Aorta (tissue), 5 donors: ENCODE measurements at places on chromosomes 1 and 21. TPM values are rescaled to one million over a fixed set of nuclear protein-coding genes. Genes with fewer than 3 reads are reported as not detected.

Gene SLFNL1
- total RNA-seq = 0.69 TPM

- peak; percentile 93 for DNase-seq
Measured at GRCh38 chr1:228902781-228903433, 167.6 kb downstream of the RHOU start.

DNA sequence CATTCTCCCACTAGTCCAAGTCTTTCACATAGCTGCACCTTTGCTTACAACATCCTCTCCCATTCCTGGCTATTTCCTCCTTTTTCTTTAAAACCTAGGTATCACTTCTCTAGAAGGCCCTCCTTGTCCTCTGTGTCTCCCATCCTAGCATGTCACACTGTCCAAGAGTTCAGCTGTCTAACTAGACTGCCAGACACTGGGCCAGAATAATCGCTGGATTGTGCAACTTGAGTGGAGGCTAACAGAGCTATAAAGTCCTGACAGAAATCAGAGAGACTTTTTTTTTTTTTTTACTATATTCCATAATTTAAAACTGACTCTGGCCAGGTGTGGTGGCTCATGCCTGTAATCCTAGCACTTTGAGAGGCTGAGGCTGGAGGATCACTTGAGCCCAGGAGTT is 4.2 kb upstream of the ANGPTL7 start:
- DNase-seq = no peak

GRCh38 chr1:65694126-65694525 is 98.6 kb upstream of the PDE4B start:
- no peak for DNase-seq

Gene FMO4
- total RNA-seq = 12.3 TPM

Gene HSPB7
- total RNA-seq = 313 TPM

DNA sequence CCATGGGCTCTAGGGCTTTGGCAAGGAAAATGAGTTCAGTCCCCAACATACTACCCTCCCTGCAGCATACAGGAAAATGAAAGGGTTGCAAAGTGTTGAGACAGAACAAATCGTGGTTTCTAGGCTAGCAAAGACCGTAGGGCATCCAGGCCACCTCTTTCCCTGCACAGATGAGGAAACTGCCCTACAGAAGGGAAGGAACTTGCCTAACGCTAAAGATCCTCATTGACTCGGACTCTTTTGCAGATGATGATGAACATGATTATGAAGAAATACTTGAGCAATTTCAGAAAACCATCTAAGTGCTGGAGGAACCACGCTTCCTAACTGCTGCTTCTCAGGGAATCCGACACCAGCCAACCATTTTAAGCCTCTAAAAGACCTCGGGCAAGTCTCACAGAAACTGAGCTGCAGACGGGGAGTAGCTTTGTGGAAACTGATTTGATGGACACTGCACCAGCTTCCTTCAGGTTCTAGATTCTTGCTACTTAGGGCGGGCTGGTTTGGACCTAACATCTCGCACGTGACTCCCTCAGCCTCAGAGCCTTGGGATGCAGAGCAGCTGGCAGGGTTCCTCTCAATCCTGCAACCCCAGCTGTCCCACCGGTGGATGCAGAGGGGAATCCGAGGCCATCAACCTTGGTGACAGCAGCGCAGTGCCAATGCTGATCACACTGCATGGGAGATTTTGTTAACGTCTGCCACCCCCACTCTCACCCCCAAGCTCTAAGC is 13.4 kb downstream of the THEMIS2 start:
- DNase-seq = no peak

DNA sequence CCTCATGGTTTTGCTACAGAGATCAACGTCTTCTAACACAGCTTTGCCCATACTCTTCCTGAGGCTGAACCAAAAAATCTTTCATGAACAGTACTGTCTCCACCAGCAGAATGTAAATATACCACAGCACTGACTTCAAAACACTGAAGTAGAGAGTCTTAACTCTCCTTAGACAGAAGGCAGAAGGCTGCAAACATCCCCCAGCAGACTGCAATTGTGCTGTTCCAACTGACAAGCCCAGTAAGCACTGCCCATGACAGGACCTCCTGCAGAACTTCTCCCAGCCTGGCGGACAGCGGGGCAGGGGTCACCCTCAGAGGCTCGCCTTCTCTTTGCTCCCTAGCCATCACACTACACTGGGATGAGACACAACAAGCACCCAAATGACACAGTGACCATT is 218.7 kb downstream of the RERE start:
- DNase-seq = no peak
